ENCODE measurements at places on chromosomes 7 and 10. TPM values are rescaled to one million over a fixed set of nuclear protein-coding genes. Genes with fewer than 3 reads are reported as not detected.

DNA sequence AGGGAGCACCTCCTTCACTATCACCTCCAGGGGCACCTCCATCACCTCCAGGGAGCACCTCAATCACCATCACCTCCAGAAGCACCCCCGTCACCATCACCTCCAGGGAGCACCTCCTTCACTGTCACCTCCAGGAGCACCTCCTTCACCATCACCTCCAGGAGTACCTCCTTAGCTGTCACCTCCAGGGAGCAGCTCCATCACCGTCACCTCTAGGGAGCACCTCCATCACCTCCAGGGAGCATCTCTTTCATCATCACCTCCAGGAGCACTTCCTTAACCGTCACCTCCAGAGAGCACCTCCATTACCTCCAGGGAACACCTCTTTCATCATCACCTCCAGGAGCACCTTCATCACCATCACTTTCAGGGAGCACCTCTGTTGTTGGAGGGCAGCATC lies 103.0 kb downstream of the DNAJB6 start:
- no peak for DNase-seq

Gene STYXL1
- total RNA-seq: 29.8 TPM

DNA sequence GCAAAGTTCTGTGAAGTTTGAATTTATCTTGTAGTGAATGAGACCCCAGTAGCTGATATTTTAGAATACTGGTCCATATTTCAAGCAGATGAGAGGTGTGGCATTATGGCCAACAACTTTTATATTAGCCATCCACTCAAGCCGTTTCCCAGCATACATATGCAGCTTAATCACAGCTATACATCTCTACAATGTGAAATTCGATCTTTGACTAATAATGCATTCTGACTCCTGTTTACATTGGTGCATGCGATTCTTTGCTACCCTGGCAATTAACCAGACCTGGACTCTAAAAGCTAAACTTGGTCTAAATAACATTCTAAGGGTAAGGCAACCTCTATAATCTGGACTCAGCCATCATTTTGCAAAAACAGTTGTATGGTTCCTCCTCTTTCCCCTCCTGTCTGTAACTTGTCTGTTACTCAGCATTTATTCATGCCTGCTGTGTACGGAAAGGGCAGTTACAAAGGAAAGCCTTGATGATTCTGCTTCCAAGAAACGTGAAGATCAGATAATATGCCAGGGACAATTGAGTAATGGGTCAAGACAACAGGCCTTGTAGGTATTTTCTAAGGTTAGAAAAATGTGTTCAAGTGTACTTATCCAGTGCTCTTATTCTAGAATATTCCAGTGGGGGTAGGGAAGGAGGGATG lies 50.6 kb downstream of the PNLIPRP2 start:
- DNase-seq: no peak

GRCh38 chr10:98186681-98187080 lies 52.2 kb downstream of the R3HCC1L start:
- no peak for DNase-seq

DNA sequence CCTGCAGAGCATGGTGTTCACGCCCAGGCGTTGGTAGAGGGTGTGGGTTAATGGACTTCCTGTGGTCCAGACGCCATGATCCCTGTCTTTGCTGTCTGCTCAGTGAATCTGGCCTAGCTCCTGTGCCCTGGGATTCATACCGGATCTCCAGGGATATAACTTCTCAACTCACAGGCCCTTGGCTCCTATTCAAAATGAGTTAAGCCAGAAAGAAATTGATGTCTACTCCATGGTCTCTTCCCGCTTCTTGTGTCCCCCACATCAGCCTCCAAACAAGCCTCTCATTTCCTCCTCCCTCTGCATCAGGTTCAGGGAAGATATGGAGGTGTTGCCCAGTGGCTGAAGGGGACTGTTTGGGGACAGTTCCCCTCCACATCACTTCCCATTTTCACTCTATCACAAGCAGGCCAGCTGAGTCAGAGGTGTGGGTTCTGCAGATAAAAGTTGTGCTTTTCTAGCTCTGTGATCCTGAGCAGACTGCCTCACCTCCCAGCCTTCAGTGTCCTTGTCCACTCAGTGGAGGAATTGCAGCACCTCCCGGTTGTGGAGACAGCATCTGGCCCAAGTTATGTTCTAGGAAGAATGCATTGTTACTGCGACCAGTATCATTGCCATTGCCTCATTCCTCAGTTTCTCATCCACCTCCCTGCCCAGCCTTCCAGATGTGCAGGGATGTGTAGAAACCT lies 22.5 kb downstream of the AKR1E2 start:
- DNase-seq: peak; percentile 2

Measured in prostate gland (tissue), 2 donors.